ENCODE measurements at places on chromosomes 5 and 9.

GRCh38 chr9:70006306-70006705 lies 37.3 kb upstream of the MAMDC2 start:
- DNase-seq, result no peak

- DNase-seq, result no peak
Observed at GRCh38 chr9:129451089-129451656, 169.7 kb downstream of the C9orf50 start.

DNA sequence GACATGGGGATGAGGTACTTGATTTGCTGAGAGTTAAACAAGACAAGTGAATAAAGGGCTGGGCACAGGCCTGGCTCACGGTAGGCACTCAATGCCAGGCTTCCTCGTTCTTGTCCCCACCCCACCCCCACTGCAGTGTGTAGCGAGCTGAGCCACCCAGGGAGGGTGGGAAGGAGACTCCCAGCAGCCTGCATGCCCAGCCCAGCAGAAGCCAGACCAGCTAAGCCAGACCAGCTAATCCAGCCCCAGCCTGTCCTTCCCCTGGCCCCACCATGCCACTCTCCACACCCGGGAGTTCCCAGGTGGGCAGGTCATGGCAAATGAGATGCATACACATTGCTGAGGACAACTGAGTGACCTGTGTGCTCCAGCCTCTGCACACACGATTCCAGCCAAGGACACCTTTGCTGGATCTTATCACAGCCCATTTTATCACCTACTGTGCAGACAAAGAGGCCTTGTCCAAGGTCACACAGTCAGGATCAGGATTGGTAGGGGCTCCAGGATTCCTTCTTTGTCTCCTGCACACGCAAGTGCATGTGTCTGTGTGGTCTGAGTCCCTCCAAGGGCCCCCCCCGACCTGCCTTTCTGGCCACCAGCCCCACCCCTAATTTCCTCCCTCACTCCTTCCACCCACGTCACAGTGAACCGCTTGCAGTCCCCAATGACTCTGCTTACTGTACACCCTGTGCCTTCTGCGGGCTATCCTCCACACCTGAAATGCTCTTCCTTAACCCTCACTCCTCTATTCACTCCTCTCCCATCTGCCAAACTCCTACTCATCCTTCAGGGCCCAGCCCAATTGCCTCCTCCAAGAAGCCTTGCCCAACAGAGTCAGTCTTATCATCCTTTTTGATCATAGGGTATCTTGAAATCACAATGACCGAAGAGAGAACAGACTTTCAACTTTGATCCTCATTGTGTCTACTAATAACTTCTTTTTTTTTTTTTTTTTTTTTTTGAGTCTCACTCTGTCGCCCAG lies 26.6 kb downstream of the DUSP1 start:
- no peak for DNase-seq

- DNase-seq, result no peak
Observed at GRCh38 chr5:172906436-172906835, 52.8 kb upstream of the RPL26L1 start.

- DNase-seq, result no peak
Observed at GRCh38 chr5:10432059-10433008, 9.3 kb upstream of the ROPN1L start.

DNA sequence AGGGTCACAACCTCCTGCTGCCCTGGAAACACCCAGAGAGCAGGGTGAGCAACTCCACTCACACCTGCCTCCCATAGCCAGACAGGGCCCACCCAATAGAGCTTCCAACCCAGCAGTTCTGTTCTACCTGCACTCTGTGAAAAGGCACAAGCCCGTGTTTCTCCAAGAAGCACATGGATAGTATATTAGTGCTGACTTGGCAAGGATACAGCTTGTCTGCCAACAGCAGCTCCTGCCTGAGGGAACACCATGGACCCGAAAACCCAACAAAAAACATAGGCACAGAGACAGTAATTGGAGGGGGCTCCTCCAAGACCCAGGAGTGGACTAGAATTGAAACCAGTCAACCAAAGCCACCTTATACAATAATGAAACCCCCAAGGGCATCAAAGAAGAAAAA lies 48.6 kb downstream of the CDKN2A start:
- DNase-seq, result no peak

Data from activated CD4-positive, alpha-beta memory T cell treated with anti-CD3 and anti-CD28 coated beads, Interleukin-2, amount 10 ng/mL, durations not matched to agents 7 days and 5 days (primary cell).